ENCODE measurements at places on chromosomes 3 and 15. TPM values are rescaled to one million over a fixed set of nuclear protein-coding genes. Genes with fewer than 3 reads are reported as not detected.

The BCL6 gene
- 3.9 TPM for total RNA-seq

The TIMP4 gene
- 11.6 TPM for total RNA-seq

The GMNC gene
- total RNA-seq = not detected

DNA sequence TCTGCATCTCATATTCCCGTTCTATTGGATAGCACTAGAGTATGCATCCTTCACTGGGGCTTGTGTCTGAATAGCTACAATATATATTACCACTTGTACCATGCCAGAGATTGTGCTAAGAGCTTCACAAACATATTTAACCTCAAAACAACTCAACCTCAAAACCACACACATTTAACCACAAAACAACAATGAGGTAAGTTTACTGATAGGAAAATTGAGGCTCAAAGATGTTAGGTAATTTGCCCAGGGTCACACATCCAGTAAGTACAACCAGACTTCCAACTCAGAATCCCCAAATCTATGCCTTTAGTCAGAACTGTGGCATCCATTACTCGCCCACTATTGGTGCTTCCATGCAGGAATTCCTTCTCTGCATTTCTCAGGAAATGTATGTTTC lies 220.0 kb downstream of the FAM43A start:
- no peak for ATAC-seq

DNA sequence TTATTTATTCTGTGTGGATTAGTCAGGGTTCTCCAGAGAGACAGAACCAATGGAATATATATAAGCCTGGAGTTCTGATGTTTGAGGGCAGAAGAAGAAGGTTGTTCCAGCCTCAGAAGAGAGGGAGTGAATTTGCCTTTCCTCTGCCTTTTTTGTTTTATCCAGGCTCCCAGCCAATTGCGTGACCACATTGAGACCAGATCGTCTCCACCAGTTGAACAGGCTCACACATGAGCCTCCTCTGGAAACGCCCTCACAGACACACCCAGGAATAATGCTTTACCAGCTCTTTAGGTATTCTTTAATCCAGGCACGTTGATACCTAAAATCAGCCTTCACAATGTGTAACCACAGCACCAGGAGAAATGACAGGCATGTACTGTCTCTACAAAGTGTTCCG lies 923.1 kb downstream of the TBL1XR1 start:
- ATAC-seq = no peak

- no peak for ATAC-seq
Measured at GRCh38 chr3:50242851-50243542, 7.0 kb downstream of the GNAI2 start.

GRCh38 chr3:46987319-46987742 lies 7.9 kb downstream of the NBEAL2 start:
- peak; percentile 17 for ATAC-seq

- ATAC-seq = peak; percentile 86
Measured at GRCh38 chr15:74781431-74782258, at the start of gene CSK. CSK (plus strand) TSS chr15:74782080; CDS start chr15:74798298, 16,218 bp downstream.

- ATAC-seq = peak; percentile 80
Measured at GRCh38 chr3:138408751-138409570, 25.5 kb upstream of the ESYT3 start.

- no peak for ATAC-seq
Measured at GRCh38 chr3:109242187-109242523, 74.2 kb downstream of the DPPA2 start.
